ENCODE measurements at places on chromosomes 6 and 20. TPM values are rescaled to one million over a fixed set of nuclear protein-coding genes. Genes with fewer than 3 reads are reported as not detected.

Gene TMEM217
- total RNA-seq, result 4.0 TPM

Gene OSER1
- total RNA-seq, result 37.8 TPM

Gene SFTA2
- total RNA-seq, result not detected

Gene HLA-DRB5
- total RNA-seq, result not detected

Gene ZSWIM1
- 13.4 TPM for total RNA-seq

Gene NKAPL
- not detected for total RNA-seq

Gene CAGE1
- not detected for total RNA-seq

Gene EYS
- not detected for total RNA-seq

Gene FLRT3
- total RNA-seq, result 0.67 TPM

Gene SLC17A9
- total RNA-seq, result 0.28 TPM

Gene HLA-G
- total RNA-seq, result 0.62 TPM

Gene FAM83B
- not detected for total RNA-seq

Gene CTNNBL1
- 71.2 TPM for total RNA-seq
